Cortex of kidney (tissue), 1 donor: ENCODE measurements at places on chromosomes 7 and 10.

- no peak for DNase-seq
Measured at GRCh38 chr7:41970941-41971340, 266.1 kb downstream of the GLI3 start.

DNA sequence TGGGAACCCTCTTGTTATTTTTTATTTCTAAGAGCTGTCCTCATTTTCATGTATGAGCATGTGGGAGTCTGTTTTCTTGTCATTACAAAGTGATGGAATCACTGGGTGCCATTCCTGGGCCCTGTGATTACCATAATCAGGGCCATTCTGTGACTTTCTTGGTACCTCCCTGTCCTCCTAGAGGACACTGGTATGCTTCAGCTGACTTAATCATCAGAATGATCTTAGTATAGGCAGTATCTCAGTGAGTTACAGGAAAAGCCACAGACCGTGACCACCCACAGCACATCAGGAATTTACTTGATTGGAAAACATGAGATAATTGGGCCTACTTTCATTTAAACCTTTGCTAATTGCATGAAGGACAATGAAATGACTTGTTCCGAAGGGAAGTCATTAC is 7.2 kb downstream of the NOM1 start:
- DNase-seq: no peak

- no peak for DNase-seq
Measured at GRCh38 chr10:124716369-124716768, 27.8 kb downstream of the FAM53B start.

- DNase-seq: no peak
Measured at GRCh38 chr7:91169830-91170191, 94.4 kb upstream of the FZD1 start.

DNA sequence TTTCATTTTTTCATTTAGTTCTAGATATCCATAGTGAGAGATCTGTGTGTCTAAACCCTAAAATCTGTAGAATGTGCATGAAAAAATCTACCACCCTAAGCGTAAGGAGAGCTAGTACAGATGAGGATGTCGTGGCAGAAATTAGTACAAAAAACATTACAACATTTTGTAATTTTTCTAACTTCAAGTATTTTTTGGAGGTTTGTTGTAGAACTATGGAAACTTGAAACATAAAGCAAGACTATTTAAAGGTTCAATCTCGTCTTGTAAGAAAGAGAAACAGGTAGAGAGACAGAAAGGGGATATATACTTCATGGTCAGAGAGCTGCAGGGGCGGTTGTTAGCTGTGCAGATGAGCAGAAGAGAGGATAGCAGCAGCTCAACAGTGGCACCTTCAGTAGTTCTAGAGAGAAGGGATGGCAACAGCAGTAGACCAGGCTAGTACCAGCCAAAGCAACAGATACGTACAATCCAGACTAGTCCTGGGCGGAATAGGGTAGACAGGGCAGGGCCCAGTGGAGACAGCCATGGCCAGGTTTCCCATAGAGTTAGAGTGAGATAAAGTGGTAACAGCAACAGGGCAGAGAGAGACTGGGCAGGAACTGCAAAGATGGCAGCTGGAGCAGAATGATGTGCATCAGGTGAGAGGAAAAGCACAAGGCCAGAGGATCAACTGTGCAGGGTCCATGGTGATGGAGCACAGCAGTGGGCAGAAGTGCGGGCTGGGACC is 145.2 kb downstream of the FRMD4A start:
- no peak for DNase-seq

GRCh38 chr10:19120381-19120908 is 71.8 kb downstream of the MALRD1 start:
- no peak for DNase-seq

GRCh38 chr10:26627324-26627723 is 70.2 kb upstream of the PDSS1 start:
- DNase-seq: no peak

DNA sequence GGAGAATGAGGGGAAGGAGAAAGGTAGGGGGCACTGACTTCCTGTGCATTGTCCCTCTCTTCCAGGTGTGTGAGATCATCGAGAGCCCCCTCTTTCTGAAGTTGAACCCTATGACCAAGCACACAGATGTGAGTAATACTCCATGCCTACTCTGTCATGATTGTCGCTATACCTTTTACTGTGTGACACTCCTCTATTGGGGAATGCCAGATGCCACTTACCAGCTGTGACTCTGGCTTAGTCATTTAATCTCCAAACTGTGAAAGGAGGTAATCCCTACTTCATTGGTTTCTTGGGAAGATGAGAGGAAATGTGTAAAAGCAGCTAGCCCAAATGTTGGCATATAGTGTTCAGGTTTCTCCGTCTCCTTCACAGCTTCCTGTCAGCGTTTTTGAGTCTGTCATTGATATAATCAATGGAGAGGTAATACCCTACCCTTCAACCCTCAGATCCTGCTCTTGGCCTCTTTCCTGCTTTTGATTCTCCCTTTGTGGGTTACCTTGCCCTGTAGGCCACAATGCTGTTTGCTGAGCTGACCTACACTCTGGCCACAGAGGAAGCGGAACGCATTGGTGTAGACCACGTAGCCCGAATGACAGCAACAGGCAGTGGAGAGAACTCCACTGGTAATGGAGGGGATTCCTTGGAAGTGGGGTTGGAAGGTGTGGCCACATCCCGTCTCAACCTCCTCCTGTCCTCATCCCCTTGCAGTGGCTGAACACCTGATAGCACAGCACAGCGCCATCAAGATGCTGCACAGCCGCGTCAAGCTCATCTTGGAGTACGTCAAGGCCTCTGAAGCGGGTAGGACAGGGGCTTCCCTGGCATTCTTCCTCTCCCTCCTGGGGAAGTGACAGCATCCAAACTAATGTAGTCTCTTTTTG is 2.0 kb downstream of the COPS6 start:
- DNase-seq: no peak

DNA sequence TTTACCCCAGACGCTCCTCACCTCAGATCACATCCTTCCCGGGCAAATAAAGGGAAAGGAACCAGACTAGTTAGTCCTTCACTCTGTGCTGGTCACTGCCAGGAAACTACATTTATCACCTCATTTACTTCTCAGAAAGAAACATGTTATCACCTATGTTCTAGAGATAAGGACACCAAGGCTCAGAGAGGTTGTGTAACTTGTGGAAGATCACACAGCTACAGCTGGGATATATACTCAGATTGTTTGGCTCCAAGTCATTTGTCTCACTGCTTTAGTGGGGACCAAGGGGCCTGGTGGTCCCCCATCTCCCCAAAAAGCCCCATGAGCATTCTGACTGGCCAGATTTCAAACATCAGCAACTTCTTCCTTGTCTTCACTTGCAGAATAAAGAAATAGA is 17.5 kb upstream of the BTBD16 start:
- DNase-seq: no peak

GRCh38 chr7:41693150-41693997 is 9.5 kb downstream of the INHBA start:
- no peak for DNase-seq

DNA sequence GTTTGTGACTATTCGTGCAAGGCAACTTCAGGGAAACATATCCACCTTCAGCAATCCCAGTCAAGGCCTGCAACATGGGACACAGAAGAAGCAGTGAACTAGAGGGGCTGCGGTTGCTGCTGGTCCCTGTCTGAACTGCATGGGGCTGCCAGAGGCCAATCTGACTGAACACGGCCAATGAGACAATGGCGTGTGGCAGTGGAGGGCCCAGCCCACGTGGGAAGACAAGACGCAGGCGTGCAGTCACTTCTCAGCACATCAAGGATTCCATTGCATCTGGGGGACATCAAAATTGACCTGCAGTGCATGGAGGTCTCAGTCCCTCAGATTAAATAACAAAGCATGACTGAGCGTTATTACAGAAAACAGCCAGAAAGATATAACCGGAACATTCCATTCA is 215.9 kb downstream of the HECW1 start:
- DNase-seq: no peak

GRCh38 chr7:18212308-18212707 is 184.7 kb upstream of the PRPS1L1 start:
- DNase-seq: no peak

GRCh38 chr7:137978464-137979237 is 23.2 kb downstream of the CREB3L2 start:
- no peak for DNase-seq

DNA sequence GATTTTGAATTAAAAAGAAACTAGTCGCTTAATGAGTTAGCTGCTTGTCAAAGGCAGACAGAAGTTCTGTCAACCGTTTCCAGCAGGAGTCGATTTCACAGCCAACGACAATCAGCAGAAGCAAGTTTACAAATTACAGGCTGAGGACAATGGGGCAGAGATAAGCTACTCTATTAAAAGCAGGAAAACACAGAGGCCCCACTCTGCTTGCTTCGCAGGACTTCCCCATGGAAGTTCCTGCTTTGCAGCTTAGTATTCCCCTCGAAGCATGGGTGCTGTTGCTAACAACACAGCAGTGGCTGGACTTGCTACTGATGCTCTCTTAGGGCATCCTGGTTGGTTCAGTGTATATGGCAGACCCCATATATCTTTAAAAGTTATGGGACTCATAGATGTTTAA is 50.8 kb upstream of the KLF6 start:
- no peak for DNase-seq

DNA sequence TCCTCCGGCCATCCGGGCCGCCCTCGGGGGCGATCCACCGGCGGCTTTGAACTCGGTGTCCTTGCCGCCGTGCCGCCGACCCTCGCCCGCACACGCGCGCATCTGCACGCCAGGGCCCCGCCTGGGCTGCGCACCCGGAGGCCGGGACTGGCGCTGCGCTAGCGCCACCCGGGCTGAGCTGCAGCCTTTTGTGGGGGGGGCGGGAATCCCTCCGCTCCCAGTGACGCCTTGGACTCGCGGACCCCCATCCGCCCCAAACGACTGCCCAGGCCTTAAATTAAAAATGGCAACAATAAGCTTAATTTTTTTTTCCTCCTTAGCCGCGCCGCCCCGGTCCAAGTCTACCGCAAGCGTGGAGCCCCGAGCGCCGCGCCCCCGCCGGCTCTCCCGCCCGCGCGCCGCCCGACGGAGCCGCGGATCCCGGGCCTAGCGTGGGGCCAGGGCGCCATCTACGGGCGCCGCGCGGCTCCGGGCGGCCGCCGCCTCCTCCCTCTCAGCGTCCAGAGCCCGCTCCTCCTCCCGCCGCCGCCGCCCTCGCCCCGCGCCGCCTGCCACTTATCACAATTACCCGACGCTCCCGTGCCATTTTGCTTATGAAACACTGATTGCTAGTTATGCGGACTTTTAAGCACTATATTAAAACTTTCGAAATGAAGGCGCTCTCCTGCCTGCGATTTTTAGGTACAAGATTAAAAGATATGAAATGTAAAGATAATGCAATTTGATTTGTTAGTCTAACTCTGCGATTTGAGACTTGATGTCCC is 7.5 kb upstream of the EBF3 start:
- no peak for DNase-seq

DNA sequence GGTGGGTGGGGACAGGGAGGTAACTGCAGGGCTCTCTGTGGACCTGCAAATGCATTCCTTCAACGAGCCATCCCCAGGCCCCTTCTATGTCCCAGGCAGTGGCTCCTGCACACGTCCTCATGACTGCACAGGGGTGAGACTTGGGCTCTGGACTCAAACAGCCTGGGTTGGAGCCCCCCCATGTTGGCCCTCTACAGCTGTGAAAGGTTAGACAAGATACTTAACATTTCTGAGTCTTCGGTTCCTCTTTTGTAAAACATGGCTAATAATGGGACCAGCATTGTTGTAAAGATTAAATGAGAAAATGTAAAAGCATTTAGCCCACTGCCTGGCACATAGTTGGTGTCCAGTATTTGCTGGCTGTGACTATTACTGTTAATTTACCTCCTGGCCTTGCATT is 41.8 kb downstream of the CHST3 start:
- no peak for DNase-seq

DNA sequence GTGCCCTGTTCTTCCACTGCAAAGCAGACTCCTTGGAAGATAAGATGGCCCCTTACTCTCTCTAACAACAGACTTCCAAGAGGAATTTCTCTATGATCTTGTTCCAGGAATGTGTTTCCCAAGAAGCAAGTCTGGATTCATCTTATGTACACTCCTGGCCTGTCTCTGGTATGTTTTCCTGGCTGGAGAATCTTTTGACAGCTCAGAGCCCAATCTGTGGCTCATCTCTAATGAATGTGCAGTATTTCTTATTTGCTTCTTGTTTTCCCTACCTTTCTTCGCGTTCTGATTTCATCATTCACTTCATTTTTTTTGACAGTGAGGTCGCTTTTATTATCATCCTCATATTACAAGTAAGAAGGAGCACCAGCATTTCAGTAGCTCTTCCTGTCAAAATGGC is 53.0 kb upstream of the PITRM1 start:
- DNase-seq: no peak

DNA sequence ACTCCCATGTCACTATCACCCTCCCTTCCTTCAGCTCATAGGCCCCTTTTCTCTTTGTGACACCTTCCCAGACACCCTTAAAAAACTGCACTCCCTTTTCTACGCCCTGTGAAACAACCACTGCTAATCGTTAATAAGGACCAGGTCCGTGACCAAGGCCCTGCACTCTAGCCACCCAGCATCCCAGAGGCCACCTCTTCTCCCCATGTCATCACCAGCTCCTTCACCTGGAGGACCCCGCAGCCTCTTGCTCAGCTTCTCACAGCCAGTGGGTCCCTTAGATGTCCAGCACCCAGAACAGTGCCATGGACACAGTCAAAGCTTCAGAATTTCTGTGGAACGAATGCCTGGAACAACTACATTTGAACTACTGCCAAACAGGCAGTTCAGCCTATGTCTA is 2.3 kb downstream of the PARD3 start:
- DNase-seq: no peak

GRCh38 chr7:102146122-102146521 is 140.5 kb upstream of the SH2B2 start:
- no peak for DNase-seq

DNA sequence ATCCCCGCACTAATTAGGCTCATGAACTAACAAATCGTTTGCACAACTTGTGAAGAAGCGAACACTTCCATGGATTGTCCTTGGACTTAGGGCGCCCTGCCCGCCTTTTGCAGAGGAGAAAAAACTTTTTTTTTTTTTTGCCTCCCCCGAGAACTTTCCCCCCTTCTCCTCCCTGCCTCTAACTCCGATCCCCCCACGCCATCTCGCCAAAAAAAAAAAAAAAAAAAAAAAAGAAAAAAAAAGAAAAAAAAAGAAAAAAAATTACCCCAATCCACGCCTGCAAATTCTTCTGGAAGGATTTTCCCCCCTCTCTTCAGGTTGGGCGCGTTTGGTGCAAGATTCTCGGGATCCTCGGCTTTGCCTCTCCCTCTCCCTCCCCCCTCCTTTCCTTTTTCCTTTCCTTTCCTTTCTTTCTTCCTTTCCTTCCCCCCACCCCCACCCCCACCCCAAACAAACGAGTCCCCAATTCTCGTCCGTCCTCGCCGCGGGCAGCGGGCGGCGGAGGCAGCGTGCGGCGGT is at the start of gene EMX2:
Gene EMX2, plus strand, starts transcription at position 41 of the 519 bp plus-strand sequence. CDS start 522 bp downstream, outside the sequence.
- no peak for DNase-seq

GRCh38 chr7:4681886-4682620 is at the start of gene FOXK1:
Gene FOXK1 (plus strand): TSS chr7:4682295. CDS start chr7:4682309, 14 bp downstream.
- no peak for DNase-seq
